Breast epithelium (tissue), 4 donors: ENCODE measurements at places on chromosomes 11 and 22.

GRCh38 chr22:37224757-37225420 lies 12.6 kb upstream of the SSTR3 start:
- DNase-seq, result no peak

DNA sequence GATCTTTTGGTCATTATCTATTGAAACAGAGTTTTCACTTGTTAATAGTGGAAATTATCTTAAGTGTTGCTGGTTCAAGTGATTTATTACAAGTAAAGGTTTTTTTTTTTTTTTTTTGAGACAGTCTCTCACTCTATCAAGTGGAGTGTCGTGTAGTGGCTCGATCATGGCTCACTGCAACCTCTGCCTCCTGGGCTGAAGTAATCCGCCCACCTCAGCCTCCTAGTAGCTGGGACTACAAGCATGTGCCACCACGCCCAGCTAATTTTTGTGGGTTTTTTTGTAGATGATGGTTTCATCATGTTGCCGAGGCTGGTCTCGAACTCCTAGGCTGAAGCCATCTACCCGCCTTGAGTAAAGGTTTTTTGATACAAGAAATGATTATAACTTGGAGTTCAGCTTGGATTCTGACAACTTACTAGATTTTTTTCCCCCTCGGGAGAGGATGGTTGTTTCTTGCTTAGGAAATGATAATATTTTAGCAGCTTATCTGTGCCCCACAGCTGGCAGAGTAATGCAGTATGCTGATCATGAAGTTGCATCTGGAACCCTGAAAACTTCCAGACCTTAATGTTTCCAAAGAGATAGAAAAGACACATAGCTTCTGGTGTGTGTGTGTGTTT lies 68.9 kb downstream of the MTMR3 start:
- no peak for DNase-seq

GRCh38 chr11:118697346-118697745 lies 17.9 kb upstream of the TREH start:
- DNase-seq, result no peak

DNA sequence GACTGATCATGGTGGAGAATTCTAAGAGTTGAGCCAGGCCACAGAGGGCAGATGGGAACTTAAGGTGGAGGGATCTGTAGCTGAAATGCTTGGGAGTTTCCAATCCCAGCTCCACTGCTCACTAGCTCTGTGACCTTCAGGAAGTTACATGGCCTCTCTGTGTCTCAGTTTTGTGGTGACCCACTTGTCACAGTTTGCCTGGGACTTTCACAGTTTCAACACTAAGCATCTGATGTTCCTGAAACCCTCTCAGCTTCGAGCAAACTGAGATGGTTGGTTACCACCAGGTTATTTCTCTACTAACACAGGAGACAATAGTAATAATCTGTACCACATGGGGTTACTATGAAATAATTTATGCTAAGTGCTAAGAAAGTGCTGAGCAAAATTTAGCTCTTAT lies 505.3 kb downstream of the OPCML start:
- no peak for DNase-seq

GRCh38 chr11:47383071-47383470 lies 4.7 kb upstream of the SPI1 start:
- DNase-seq, result no peak

- DNase-seq, result no peak
These were observed 45.6 kb downstream of the BTG4 start for GRCh38 chr11:111466615-111467014.

GRCh38 chr11:132332521-132332920 lies 962.1 kb downstream of the NTM start:
- DNase-seq, result no peak

- DNase-seq, result no peak
These were observed 104.3 kb upstream of the SYT13 start for GRCh38 chr11:45390407-45390806.

DNA sequence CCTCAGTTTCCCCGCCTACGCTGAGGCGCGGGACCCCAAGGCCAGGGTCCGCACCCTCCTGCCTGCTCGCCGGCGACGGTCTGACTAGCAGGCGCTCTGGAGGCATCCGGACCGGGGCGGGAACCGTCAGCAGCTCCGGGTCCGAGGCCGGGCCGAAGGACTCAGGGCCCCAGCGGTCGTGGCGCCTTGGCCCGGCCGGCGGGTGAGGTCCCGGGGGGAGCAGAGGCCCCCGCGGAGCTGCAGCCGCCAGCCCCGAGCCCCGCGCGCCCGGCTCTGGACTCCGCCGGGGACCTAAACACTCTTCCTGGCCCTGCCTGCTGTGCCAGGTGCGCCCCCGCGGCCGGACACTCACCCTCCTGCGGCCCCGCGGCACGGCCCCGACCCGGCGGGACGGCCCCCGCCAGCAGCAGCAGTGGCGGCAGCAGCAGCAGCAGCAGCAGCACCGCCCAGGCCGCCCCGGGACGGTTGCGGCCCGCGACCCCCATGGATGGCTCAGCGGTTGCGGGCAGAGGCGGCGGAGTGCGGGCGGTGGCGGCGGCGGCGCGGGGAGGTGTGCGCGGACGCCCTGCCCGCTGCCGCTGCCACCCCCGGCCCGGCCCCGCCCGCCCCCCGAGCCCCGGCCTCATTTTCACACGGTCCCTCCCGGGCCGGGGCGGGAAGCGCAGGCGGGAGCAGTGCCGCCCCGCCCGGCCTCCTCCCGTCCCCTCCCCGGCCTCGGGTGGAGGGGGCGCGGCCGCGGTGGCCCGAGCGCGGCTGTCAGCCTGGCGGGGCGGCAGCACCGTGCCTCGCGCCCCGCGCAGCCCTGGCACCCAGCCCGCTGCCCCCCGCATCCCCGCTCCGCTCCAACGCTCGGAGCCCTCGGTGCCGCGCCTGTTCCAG lies at the start of gene SCUBE2:
SCUBE2 (minus strand) TSS at position 556 of the 879 bp plus-strand sequence; CDS start at position 485, 71 bp downstream.
- no peak for DNase-seq

GRCh38 chr11:120306519-120307242 lies 18.4 kb upstream of the TLCD5 start:
- DNase-seq, result no peak

GRCh38 chr22:33528183-33528582 lies 392.1 kb downstream of the LARGE1 start:
- no peak for DNase-seq

DNA sequence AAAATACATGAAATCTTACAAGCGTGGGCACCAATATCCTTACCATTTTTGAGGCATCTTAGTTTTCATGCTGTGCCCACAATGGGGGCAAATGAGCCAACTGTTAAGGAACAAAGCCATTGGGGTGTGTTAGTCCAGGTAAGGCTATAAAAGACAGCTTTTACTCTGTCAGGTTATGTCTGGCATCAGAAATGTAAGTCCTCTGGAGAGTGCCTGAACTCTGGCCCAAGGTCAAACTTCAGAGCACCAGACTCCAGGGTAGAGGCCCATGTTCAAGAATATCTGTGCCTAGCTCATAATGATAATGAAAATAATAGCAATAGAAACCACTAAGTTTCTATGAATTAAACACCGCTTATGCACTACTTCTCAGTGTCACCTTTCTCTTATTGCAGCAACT lies 105.5 kb downstream of the CSNK2A3 start:
- DNase-seq, result no peak

DNA sequence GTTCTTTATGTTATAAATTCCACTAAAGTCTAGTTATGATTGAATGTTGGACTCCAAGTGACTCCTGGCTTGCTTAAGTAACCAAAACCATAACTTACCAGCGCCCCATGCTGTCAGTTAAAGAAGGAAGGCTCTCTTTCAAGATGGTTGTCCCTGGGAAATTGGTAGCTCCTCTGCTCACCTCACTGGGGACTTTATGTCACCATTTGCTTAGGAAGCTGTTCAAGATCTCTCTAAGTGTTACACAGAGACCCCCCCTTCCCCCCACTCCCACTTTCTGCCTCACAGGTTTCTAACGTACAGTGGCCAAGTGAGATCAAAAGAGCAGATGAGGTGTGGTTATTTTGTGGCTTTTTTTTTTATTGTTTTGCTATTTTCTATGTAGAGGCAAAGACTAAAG lies 301.8 kb downstream of the AASDHPPT start:
- DNase-seq, result no peak

DNA sequence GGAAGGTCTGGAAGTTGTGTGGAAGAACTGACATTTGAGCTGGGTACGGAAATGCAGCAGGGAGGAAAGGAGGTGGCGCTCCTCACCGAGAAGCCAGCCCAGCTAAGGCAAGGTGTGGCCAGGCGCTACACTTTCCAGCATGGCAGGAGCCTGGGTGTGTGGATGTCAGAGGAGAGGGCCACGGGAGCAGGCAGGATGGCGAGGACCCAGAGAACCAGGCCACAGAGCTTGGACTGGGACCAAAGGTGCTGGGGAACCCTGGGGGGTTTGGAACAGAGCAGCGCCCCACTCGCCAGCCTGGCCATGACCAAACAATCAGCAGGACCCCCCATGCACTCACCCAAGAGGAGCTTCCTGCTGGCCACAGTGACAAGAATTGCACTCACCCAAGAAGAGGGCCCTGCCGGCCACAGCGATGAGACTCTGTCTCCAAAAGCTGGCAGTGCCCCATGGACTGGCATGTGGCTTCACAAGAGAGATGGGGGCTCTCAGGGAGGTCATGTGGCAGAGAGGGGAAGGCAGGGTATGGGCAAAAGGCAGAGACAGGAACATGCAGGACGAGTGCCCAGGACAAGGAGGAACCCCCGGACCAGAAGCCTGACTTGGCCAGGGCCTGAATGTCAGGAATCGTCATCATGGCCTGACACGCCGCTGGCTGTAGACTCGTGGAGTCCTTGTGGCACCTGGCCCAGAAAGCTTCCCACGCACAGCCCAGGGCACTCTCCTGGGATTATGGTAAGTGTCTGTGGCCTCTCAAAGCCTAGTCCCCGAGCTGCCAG lies 45.4 kb downstream of the IGF2 start:
- peak; percentile 91 for DNase-seq

GRCh38 chr11:46504817-46505613 lies 88.8 kb downstream of the AMBRA1 start:
- no peak for DNase-seq

DNA sequence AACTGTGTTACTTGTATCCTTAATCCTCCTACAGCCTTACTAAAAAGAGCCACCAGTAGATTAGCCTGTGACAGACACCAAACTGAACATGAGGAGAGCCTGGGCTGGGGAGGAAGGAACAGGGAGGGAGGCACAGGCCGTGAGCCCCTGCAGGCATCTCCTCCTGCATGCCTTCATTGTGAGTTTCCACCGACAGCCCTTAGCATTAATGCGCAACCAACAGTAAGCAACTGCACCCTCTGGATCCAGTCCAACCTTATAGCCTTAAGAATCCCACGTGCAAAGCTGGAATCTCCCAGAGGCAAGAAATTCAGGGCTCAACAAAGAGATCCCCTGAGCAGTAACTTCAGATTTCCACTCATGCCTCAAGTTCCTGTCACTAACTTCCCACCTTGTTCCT lies 84.6 kb downstream of the ETS1 start:
- DNase-seq, result no peak

GRCh38 chr11:100562128-100562527 lies 125.0 kb upstream of the ARHGAP42 start:
- DNase-seq, result no peak

GRCh38 chr11:119585043-119585781 lies 143.8 kb downstream of the NECTIN1 start:
- DNase-seq, result peak; percentile 71

- DNase-seq, result no peak
These were observed 122.9 kb upstream of the HSD17B12 start for GRCh38 chr11:43557553-43558110.
